ENCODE measurements at places on chromosomes 3 and 15. TPM values are rescaled to one million over a fixed set of nuclear protein-coding genes. Genes with fewer than 3 reads are reported as not detected.

Gene PDCD10
- 116 TPM for total RNA-seq

Gene POPDC2
- total RNA-seq: not detected

Gene AHSG
- total RNA-seq: not detected

Gene GPR62
- not detected for total RNA-seq

Gene RSRC1
- total RNA-seq: 93.0 TPM

Gene ITPKA
- 17.3 TPM for total RNA-seq

Gene KBTBD8
- total RNA-seq: 3.0 TPM

Gene SLC22A14
- not detected for total RNA-seq

Gene C3orf85
- total RNA-seq: not detected

Gene OR5K2
- not detected for total RNA-seq

Gene HACD2
- total RNA-seq: 45.3 TPM
